ENCODE measurements at places on chromosomes 7 and 10.
A peak's percentile ranks its signal among the peaks of the same experiment; 100 is the strongest.

GRCh38 chr10:33794460-33794859 is 460.0 kb upstream of the NRP1 start:
- no peak for DNase-seq

GRCh38 chr10:46198516-46198915 is 88.3 kb upstream of the ANTXRL start:
- DNase-seq = no peak

DNA sequence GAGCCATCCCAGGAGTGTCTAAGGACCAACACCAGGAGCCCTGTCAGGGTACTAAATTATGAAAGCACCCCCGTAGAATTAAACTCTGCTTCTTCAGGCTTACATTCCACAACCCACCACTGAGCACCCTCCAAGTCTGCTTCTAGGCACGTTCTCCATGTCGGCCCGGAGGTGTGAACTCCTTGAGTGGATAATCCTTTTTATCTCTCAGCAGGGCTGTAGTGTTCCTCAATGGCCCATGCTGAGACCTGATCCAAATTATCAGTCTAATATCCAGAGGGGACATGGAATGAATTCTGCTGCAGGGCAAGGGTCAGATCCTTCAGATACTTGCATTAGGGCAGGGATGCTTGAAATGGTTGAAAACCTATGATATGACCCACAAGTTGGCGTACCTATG is 55.9 kb upstream of the TARP start:
- DNase-seq = no peak

DNA sequence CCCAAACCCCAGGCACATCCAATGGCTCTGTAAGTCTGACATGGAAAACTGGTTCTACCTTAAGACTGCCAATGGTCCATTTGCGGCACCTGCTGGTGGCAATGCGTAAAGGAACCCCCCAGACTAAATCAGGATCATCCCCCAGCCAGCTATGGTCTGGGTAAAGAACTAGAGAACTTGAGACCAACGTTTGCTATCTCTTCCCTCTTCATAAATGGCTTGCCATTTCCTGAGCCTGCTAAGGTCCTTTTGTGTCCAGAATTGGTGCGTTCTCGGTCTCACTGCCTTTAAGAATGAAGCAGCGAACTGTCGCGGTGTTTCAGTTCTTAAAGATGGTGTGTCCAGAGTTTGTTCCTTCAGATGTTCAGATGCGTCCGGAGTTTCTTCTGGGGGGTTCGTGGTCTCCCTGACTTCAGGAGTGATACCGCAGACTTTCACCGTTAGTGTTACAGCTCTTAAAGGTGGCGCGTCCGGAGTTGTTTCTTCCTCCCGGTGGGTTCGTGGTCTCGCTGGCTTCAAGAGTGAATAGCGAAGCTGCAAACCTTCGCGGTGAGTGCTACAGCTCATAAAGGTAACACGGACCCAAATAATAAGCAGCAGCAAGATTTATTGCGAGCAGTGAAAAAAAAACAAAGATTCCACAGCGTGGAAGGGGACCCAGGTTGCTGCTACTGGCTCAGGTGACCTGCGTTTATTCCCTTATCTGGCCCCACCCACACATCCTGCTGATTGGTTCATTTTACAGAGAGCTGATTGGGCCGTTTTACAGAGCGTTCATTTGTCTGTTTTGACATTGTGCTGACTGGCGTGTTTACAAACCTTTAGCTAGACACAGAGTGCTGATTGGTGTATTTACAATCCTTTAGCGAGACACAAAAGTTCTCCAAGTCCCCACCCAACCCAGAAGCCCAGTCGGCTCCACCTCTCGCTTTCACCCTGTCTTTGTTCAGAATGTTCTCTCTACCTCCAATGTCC is 95.4 kb downstream of the ELMO1 start:
- peak; percentile 20 for DNase-seq

GRCh38 chr10:12198156-12198555 is 2.2 kb downstream of the CDC123 start:
- no peak for DNase-seq

DNA sequence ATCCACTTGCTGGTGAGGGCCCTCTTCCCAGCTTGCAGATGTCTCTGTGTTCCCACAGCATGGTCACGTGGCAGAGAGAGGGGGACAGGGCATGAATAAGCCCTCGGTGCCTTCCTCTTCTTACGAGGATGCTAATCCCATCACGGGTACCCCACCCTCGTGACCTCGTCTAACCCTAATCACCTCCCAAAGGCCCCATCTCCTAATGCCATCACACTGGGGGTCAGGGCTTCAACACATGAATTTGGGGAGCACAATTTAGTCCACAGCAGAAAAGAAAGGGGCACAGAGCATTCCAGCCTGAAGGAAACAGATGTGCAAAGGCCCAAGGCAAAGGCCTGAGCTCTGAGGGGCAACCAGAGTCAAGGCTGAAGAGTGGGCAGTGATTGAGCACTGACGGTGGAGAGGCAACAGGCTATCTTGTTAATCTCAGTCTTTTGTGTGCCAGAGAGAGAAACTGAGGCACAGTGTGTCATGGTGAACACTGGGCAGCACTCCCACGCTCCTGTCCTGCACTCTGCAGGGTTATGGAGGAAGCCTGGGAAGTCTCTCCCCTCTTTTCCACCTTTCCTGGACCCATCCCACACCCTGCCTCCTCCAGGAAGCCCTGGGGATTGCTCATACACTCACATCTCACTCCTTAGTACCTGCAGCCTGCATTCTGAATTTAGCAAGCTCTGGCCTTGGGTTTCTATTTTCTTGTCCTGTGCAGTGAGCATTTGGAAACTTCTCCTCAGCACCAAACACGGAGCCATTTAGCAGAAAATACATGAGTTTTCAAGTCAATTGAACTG is 49.0 kb downstream of the ALOX5 start:
- DNase-seq = no peak

GRCh38 chr7:98049034-98049433 is 57.6 kb upstream of the LMTK2 start:
- no peak for DNase-seq

- DNase-seq = no peak
Measured at GRCh38 chr10:87578842-87579401, 74.2 kb downstream of the MINPP1 start.

Data from NCI-H187 (cell line).